ENCODE measurements at places on chromosomes 5 and 9. TPM values are rescaled to one million over a fixed set of nuclear protein-coding genes. Genes with fewer than 3 reads are reported as not detected.

GRCh38 chr5:65855766-65856315 is 70.5 kb upstream of the ERBIN start:
- no peak for DNase-seq

GRCh38 chr9:77802515-77803293 is 154.6 kb upstream of the GNA14 start:
- DNase-seq: no peak

DNA sequence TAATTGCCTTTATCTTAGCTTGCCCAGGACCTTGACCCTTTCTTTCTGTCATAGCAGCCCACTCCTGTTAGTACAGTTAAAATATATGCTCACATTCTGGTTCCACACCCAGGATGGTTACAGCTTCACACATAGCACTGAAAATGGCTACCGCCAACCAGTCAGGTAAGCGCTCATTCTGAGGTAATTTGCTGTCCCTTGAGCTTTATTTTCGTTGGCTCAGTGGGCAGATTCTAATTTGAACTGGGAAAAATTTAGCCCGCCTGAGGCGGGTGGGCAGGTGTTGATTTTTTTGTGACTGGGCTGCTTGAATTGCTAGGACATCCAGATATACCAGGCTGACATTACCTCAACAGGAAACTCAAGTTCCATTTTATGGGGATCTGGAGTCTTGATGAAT is 137.5 kb downstream of the KCTD16 start:
- DNase-seq: no peak

GRCh38 chr5:83471405-83472212 is at the start of gene VCAN:
Gene VCAN, plus strand, starts transcription at chr5:83471744. Its CDS starts 11,775 bp downstream, at chr5:83483519.
- DNase-seq: peak; percentile 84

DNA sequence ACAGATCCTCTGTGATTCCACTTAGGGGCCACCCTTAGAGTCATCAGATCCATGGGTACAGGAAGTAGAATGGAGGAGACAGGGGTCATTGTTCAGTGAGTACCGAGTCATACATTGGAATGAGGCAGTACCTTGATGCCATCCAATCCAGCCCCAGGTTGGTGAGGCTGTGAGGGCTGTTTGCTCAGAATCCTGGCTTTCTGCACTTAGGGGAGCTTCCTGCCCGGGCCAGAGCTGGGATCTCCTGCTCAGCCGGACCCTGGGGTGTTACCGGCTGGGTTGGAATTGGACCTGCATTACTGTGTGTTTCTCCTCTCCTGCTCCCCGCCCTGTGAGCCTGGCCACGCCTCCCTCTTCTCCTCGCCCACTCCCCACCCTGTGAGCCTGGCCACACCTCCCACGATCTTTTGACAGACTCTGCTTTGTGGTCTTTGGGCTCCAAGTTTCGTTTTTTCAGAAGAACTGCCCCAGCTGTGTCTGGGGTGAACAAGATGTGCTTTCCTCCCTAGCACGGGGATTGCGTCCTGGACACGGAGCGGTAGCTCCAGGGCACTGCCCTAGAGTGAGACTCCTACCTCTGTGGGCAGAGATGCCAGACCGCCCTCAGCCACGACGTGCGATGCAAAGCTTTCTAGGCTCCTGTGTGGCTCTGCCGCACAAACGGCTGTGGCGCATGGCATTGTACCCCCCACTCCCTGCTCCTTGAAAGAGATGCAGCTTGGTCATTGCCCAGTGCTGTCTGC is 15.4 kb downstream of the TRAF2 start:
- no peak for DNase-seq

DNA sequence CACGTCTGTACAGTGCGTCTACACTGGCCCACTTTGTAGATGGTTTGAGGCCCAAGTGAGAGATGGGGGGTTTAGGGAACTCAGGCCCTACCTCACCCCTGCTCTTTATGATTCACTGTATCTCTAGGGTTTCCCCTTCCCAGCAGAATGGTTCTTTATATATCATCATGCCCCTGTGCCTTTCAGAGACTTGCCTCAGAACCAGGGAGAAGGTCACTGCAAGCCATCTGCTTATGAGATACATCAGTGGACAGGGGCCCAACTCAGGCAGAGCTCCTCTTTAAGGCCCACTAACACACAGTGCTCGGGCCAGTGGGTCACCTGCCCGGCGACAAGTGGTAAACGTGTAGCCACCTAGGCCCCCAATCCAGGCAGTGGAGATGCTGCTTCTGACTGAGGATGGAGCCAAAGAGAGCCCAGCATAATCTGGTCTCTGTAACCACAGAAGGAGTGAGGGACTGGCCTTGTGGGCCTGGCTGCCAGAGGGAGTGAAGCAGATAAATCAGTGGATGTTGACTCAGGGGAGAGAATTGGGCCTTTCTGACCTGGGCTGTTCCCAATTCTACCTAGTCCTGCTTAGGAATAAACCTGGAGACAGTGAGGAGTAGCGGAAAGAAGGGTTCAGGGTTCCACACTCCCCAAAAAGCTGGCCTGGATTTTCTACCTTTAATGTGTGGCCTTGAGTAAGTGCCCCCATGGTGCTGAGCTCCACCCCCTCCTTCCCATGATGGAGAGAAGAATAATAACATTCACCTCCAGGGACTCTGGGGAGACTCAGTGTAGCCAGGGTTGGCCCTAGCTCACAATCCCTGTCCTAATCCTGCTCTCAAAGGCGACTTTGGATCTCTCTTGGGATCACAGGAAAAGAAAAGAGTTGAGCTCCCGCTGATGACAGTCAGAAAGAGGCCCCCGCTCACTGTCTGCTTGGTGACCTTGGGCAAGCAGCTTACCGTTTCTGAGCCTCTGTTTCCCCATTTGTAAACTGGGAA is 2.8 kb upstream of the DUSP1 start:
- no peak for DNase-seq

GRCh38 chr9:136568288-136569081 is 22.6 kb upstream of the NOTCH1 start:
- peak; percentile 75 for DNase-seq

DNA sequence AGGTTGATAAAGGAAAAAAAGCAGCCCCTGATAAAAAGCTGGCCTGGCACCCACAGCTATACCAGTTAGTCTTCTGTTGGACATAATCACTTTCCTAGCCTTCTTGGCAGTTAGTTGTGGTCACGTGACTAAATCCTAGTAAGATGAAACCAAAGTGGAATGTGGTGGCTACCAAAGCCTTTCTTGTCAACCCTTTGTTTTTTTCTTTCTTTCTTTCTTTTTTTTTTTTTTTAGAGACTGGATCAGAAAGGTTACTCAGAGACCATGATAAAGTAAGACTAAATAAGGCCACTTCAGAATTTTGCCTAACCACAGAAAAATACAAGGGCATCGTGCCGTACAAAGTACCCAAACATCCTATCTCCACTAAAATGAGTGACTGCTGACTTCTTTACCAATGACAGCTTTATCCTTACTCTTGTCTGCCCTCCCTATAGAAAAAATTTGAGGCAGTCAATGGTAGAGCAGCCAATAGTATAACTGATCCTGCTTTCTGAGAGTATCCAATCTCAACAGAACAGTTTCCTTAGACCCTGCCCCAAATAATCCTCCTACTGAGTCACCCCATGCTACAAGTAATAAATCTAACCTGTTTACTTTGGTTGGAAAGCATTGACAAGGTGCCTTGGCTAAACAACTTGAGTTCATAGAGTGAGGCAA is 14.2 kb upstream of the KIF27 start:
- no peak for DNase-seq

The FOXD1 gene
- total RNA-seq: not detected

The GCNT4 gene
- 0.30 TPM for total RNA-seq

GRCh38 chr5:159051421-159052282 is 48.1 kb downstream of the EBF1 start:
- peak; percentile 78 for DNase-seq

DNA sequence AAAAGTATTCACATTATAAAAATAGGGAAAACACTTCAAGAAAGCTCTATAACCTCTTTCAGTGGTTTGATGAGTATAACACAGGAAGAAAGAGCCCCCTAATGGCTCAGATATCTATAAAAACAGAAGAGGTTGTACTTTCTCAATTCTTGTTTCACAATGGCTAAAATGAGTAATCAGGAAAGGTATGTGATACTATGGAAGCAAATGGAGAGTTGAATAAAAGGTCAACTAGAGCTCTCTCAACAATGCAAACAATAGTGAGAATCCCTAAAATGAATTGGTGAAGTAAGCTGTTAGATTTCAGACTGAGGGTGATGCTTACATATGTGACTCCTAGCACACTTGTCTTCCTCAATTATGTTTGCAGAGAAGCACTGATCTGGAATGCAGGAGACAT is 584.6 kb upstream of the CDH18 start:
- no peak for DNase-seq

The KCNT1 gene
- 3.9 TPM for total RNA-seq

The PDGFRB gene
- total RNA-seq: 47.0 TPM

The BSPRY gene
- total RNA-seq: 0.24 TPM

The LOX gene
- 3.1 TPM for total RNA-seq

DNA sequence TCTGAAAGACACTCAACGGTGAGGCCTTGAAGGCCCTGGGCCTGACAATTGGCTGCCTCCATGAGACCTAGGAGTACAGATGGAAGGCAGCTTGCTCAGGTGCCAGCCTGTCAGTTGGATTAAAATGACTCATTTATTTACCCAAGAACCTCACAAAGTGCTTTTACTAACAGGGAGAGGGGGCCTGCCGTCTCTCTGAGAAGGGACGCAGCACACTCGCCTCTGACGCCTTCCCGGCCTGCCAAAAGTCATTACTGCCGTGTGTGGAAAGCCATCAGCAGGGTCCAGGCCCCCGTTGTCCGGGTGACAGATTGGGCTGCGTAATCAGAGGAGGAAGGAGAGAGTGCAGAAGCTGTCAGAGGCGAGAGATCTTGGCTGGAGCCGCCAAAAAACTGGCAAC is 32.4 kb downstream of the DDX31 start:
- no peak for DNase-seq

The OR1Q1 gene
- total RNA-seq: not detected

The LTC4S gene
- total RNA-seq: 7.6 TPM

The NUTM2G gene
- not detected for total RNA-seq

DNA sequence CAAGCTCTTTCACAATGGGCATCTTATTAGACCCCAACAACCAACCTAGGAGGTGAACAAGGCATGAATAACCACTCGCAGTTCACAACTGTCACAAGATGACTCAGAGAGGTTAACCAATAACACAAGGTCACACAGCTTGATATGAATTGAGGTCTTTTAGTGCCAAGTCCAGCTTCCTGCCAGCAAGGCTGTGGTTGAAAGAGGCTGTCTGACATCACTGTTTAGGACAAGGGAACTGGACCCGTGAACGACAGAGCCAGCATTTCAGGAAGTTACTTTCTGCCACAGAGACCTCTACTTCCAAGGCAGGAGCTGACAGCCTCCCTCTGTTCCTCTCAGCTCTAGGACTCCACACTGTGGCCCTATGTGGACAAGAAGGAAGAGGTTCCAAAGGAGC is 53.4 kb upstream of the ALDH1B1 start:
- DNase-seq: no peak

DNA sequence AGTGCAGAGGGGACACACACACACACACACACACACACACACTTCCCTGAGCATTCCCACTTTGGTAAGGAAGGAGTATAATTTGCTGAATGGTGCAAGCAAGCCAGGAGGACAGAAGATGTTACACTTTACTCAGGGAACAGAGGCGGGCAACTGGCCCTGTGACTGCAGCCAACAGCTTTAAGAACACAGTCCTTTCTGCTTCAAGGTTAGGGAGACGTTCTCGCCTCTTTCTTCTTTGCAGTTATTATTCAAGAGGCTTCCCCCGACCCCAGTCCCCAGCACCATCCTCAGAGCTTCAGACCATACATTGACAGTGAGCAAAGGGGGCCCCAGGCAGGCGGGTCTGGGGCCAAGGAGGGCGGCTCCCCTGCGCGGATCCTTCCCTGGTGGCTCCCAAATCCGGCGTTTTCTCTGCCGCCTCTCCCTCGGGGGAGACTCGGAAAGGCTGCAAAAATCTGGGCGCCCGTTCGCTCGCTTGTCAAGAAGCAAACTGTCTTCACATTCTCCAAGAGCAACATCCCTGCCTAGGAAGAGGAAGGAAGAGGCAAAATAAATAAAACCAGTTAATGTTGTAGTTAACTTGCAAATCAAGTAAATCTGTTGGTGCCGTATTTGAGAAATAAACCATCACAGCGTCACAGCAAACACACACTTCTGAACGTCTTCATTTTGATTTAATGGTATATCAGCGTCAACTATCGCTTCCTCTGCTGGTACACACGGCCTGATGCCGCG is 3.8 kb upstream of the LHX2 start:
- no peak for DNase-seq

DNA sequence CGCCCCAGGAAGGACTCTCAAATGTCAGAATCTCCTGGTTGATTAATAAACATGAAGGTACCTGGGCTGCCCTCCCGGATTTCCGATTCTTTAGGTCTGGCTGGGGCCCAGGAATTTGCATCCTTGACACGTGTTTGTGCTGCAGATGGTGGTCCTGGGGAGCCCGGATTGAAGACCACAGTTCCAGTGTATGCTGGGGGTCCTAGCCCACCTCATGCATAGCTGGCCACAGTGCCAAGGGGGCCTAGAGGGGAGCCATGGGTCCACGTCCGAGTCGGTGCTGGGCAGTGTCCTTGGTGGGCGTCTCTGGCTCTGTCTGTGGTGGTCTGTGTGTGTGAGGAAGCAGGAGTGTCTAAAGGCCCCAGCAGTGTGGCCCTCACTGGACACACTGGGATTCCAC is 3.2 kb downstream of the NCS1 start:
- DNase-seq: no peak

DNA sequence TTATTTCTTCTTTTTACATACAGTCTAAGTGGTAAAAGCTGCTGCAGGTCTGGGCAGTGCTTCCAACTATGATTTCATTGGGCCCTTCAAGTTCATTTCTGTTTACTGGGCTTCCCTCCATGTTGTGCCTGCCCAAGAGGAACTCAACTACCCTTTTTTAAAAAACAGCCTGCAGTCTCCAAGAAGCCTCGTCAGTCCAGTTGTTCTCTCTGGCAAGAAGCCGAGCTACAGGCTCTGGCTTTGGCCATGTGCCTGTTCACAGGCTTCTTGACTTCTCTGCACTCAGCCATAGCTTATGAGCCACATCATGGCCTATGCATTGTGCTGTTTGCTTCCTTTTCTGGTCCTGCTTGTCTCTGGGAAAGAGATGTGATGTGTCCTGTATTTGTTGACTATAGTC is 119.7 kb upstream of the PJA2 start:
- DNase-seq: peak; percentile 48

DNA sequence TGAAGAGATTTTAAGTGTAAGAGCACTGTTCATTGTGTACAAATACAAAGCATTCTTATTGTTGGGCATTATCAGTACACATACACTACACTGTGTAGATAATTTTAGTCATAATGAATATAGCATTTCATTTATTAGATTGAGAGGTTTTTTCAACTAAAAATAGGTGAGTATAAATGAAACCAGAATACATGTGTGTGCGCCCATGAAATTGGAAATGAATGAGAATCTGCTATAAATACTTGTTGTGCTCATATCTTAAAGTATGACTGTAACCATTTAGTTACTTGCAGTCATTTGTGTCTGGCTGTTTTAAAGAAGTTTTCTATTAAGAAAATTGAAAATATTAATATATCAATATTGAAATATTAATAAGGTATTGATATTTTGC is 189.0 kb upstream of the MEF2C start:
- DNase-seq: no peak

GRCh38 chr5:43315263-43315662 is 2.1 kb upstream of the HMGCS1 start:
- no peak for DNase-seq
